ENCODE measurements at places on chromosomes 2 and 18.

GRCh38 chr18:10230072-10230471, 224.4 kb upstream of the APCDD1 start:
- no peak for DNase-seq

DNA sequence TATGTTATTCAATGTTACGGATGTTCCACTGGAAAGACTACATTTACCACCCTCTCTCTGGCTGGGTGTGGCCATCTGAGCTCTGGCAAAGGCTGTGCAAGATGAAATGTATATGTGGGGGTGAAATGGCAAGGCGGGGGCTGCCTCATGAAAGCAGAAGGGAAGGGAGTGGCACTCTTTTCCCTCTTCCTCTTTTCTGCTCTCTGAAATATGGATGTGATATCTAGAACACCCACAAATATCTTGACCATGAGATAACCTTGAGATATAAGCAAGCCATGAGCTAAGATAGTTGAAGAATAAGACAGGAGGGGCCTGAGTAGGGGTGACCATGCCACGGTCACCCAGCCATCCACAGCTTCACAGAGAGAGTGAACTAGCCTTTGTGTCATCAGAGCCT, 367.8 kb upstream of the ID2 start:
- DNase-seq, result no peak

DNA sequence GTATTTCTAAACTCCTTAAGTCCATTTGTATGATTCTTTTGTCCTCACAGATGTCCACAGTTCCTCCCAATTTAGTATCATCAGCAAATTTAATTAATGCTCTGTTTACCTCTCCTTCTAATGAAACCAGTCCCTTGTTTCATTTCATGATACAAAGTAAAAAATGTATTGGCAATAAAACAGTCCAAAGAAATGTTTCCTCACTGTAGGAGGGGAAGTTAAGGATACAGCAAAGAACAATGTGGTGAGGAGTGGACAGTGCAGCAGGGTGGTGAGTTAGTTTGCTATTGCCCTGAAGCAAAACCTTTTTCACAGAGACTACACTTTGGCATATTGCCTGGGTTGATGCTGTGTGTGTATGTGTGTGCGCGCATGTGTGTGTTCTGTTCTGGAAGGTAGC, 401.5 kb downstream of the ARHGAP15 start:
- no peak for DNase-seq

- DNase-seq, result no peak
These were observed 61.0 kb downstream of the MBD2 start for GRCh38 chr18:54163453-54163852.

DNA sequence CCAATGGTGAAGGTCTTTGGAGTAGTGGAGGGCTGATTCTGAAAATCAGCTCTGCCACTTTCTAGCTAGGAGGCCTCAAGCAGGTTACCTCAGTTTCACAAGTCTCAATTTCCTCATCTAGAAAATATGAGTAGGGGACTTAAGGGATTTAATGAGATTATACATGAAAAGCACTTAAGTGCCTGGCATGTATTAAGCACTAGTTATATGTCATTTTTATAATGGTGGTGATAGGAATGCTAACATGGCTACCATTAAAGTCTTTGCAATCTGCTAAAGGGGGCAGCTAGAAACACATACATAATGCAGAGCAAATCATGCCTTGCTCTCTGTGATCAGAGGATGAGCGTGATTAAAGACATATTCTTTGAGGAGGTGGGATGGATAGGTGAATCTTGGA, 640.9 kb upstream of the ZEB2 start:
- DNase-seq, result no peak

DNA sequence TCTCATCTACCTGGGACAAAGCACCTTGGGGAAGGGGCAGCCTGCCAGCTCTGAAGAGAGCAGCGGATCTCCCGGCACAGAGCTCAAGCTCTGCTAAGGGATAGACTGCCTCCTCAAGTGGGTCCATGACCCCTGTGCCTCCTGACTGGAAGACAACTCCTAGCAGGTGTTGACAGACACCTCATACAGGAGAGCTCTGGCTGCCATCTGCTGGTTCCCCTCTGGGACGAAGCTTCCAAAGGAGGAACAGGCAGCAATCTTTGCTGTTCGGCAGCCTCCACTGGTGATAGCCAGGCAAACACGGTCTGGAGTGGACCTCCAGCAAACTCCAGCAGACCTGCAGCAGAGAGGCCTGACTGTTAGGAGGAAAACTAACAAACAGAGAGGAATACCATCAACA, 549.9 kb upstream of the LRATD1 start:
- no peak for DNase-seq

- no peak for DNase-seq
These were observed 483.9 kb upstream of the TRIB2 start for GRCh38 chr2:12232876-12233275.

GRCh38 chr2:21183726-21184125, 60.0 kb downstream of the TDRD15 start:
- DNase-seq, result no peak

- DNase-seq, result no peak
These were observed 85.9 kb downstream of the CERKL start for GRCh38 chr2:181570833-181571661.

- no peak for DNase-seq
These were observed 53.1 kb downstream of the RAMP1 start for GRCh38 chr2:237912271-237913192.

- DNase-seq, result no peak
These were observed 25.9 kb downstream of the IL37 start for GRCh38 chr2:112936927-112937232.

DNA sequence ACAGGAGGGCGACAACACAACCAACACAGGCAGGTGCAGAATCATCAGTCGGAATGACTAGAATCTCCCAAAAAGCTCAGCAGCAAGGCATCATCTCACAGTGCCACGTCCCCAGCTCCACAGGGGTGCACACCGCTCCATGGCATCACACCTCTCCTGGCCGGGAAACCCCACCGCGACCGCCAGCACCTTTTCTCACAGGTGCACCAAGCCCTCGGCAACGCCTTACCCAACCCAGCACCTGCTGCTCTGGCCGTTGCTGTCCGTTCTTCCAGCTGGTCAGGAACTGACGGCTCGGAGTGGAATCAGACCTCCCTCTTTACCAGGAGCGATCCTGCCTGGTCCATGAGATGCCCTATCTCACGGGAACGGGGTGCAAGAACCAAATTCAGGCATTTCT, 61.3 kb downstream of the ZNF516 start:
- no peak for DNase-seq

GRCh38 chr2:202574541-202574940, 60.2 kb upstream of the FAM117B start:
- DNase-seq, result no peak

DNA sequence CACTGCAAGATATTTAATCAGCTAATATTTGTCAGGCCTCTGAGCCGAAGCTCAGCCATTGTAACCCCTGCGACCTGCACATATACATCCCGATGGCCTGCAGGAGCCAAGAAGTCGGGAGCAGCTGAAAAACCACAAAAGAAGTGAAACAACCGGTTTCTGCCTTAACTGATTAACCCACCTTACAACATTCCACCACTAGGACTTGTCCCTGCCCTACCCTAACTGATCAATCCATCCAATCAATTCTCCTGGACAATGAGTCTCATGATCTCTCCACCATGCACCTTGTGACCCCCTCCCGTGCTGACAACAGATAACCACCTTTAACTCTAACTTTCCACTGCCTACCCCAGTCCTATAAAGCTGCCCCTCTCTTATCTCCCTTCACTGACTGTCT, 945.4 kb upstream of the GYPC start:
- no peak for DNase-seq

DNA sequence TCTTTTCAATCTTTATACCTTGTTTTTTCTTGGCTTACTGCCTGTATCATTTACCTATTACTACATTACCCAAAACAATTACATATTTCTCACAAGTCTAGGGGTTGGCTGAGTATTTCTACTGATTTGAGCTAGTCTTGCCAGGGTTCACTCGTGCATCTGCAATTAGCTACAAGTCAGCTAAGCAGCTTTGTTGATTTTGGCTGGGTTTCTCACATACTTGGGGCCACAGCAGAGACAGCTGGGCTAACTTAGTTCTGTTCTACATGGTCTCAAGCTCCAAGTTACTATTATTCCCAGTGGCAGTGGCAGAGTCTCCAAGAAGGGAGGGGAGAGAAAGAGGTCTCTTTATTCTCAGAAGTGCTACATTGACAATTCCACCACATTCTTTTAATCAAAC, 54.7 kb upstream of the SP5 start:
- no peak for DNase-seq

GRCh38 chr18:41096504-41096903, 858.5 kb upstream of the PIK3C3 start:
- no peak for DNase-seq

DNA sequence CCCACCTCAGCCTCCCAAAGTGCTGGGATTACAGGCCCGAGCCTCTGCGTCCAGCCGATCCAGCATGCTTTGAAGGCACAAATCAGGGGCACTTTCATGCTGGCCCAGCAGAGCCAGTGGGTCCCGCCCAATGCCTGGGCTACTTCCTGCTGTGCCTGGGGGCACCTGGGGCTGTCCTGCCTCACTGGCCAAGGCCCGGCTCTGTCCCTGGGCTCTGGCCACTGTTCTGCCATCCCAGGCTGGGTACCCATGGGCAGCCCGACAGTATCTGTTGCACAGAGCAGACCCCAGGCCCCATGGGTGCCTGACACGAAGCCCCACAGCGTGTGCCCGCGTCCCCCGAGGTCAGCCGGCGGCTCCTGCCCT, 6.8 kb upstream of the GAL3ST2 start:
- DNase-seq, result no peak

DNA sequence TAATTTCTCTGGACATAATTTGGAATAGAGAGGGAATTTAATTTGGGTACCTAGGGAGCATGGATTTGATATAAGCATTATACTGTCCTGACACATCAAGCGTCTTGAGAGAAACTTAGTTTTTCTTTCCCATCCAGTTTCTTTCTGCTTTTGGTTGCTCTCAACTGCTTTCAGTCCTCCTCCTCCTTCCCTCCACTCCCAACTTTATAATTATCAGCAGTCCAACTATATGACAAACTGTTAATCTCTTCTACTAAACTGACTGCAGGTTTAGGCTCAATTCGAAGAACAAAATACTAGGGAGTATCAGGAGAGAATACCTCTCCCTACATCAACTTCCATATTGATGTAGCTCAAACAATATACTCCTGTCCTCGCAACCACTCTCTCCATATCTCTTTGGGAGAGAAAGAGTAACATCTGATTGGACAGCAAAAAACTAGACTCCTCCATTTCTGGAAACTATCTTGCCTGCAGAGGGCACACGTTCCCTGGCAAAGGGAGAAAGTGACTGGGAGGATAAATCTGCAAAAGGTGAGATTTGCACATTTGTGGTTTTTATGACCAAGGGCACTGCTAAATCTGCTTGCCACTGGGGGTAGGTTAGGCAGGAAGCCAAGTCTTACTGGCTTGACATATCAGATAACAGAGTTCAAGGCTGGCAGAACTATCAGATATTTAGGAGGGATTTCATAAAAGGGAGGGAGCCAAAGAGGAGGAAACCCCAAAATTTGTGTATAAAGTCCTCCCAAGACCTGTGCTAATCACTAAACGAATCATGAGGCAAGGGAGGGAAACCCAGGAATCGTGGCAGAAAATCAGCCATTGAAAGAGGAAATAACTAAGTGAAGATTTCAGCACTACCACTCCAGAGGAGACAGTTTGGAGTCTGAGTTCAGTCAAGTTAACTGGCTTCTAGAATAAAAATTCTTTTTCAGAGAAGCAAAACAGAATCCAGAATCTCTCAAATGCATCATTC, 40.0 kb downstream of the ICA1L start:
- DNase-seq, result no peak

DNA sequence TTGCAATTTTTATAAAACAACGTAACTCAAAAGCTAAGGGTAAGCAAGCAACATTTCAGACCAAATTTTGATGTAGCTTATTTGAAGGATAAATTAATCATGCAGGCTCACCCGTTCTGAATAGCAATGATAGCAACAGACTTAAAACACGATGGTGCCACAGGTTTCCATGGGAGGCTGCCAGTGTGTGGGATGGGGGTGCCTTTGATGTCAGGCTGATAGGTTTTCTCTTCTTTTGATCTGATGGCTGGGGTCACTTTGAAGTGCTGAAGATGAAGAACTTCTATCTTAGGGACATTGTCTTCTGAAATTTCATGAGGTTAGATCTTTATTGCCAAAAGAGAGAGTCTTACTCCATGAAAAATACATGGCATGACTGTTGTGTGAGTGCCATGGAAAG, 206.8 kb downstream of the LPIN1 start:
- no peak for DNase-seq

- DNase-seq, result no peak
These were observed 75.6 kb downstream of the COA5 start for GRCh38 chr2:98532756-98533155.

- DNase-seq, result no peak
These were observed 150.2 kb downstream of the LRRTM1 start for GRCh38 chr2:80154231-80154915.

DNA sequence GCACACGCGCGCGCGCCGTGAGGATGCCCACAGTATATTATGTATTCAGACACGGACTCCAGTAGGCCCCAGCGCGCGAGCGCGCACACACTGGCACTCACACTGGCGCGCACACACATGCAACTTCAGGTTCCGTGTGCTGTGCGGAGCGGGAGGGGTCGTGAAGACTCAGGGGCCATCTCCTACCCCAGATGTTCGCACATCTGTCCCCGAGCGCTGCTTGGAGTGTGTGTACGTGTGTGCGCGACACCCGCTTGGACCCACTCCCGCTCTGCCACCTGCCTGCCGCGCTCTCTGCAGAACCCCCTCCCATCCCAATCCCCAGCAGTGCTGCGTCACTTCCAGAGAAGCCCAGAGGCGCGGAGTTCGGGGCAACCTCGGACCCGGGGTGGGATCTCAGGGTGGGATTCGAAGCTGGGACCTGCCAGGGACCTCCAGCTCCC, 2.6 kb downstream of the NRP2 start:
- no peak for DNase-seq

GRCh38 chr2:147385600-147385999, 459.2 kb upstream of the ACVR2A start:
- DNase-seq, result no peak

DNA sequence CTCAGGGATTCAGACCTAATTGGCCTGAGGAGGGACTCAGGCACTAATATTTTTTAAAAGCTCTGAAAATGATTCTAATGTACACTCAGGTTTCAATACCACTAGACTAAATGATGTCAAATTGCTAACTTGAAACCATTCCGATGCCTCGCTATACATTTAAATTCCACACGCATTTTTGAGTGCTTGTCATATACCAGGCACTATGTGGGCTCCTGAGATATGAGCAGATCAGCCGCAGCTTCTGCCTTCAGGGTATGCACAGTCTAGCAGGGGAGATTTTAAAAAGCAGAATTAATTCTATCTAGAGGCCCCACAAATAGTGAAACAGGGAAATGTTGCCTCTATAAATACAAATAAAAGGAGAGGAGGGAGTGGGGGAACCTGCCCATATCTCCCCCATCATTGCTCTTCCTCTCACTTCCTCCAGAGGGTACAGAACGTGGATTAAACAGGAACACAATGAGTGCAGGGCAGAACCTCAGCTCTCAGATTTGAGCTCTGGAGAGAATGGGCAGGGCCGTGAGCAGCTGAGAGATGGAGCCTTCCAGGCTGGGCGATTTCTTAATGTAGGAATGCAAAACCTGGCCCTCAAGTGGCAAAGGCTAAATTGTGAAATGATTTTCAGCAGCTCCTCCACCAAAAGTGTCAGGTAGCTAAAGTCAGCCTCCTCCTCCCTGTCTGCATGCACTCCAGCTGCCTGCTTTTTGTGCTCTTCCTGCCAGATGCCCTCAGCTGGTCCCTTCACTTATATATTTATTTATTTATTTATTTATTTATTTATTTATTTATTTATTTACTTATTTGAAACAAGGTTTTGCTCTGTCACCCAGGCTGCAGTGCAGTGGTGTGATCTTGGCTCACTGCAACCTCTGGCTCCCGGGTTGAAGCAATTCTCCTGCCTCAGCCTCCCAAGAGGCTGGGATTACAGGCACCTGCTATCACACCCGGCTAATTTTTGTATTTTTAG, 24.6 kb upstream of the LBH start:
- no peak for DNase-seq

Measured in stimulated activated CD4-positive, alpha-beta T cell treated with anti-CD3 and anti-CD28 coated beads, Interleukin-1b, Interleukin-23, amount 100 ng/mL, for 1 hour (primary cell).